ENCODE measurements at places on chromosomes 11 and 22. TPM values are rescaled to one million over a fixed set of nuclear protein-coding genes. Genes with fewer than 3 reads are reported as not detected.

NEFH gene
- total RNA-seq = 0.17 TPM

LRRC4C gene
- total RNA-seq = 0.44 TPM

BIRC3 gene
- total RNA-seq = 5.3 TPM

TM7SF2 gene
- 89.1 TPM for total RNA-seq

DNA sequence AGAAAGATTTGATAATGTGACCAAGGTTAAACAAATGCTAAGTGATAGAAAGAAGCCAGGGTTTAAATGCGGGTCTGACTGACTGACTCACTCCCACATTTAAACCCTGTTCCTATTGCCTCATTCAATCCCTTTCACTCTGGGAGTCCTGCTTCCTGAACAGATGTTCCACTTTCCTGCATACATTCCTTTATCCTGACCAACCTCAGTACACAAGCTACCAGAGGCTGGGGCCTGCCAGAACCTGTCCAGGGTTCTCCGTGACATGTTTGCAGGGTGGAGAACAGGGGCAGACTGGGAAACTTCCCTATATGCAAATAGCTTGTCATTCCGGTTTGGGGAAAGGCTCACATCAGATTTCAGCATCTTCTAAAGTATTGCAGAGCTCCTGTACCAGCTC lies 3.0 kb upstream of the ANKK1 start:
- no peak overlapping the region for H3K4me3 ChIP-seq
- DNase-seq = no peak
- no peak overlapping the region for H3K27ac ChIP-seq
- no peaks in the 10 kb centered on the region for H3K36me3 ChIP-seq

DNA sequence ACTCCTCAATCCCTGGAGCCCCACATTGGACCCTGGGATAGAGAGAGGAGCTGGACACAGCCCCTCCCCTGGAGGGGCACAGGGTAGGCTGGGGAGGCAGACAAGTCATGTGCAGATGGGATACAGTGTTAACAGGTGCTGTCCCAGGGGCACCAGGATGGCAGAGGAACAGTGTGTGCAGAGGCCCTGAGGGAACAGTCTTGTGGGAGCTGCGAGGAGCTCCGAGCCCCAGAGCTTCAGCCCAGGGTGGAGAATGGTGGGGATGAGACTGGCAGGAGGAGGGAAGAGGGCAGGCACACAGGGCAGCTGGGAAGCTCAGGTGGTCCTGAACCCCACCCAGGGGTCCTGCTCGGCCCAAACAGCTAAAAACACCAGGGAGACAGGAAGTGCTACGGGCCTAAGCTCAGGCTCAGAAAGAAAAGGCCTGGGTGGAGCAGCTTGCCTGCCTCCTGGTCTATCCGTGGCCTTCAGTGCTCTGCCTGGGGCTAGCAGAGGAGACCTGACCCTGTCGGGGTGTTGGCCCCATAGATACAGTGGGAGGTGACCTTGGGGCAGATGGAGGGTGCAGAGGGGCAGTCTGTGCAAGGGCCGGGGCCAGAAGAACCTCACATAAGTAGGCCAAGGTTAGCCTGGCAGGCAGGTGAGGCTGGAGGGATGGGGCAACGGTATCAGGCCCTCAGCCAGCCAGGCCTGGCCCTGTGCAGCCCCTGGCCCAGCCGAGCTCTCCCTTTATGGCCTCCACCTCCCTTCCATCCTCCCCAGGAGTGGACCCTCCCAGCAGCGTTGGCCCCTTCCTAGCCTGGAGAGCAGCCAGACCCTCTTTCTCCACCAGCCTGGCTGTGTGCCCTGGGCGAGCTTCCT lies 15.4 kb downstream of the CAPN5 start:
- H3K27ac ChIP-seq = peak overlapping the region; percentile 59
- peak; percentile 52 for DNase-seq
- no peaks in the 10 kb centered on the region for H3K4me1 ChIP-seq
- no peak overlapping the region for H3K4me3 ChIP-seq

GRCh38 chr11:70028147-70028855 lies 49.8 kb upstream of the ANO1 start:
- no peaks in the 10 kb centered on the region for H3K36me3 ChIP-seq
- no peak overlapping the region for H3K27ac ChIP-seq
- H3K4me1 ChIP-seq = no peaks in the 10 kb centered on the region
- no peak overlapping the region for H3K4me3 ChIP-seq
- no peaks in the 10 kb centered on the region for H3K27me3 ChIP-seq

DNA sequence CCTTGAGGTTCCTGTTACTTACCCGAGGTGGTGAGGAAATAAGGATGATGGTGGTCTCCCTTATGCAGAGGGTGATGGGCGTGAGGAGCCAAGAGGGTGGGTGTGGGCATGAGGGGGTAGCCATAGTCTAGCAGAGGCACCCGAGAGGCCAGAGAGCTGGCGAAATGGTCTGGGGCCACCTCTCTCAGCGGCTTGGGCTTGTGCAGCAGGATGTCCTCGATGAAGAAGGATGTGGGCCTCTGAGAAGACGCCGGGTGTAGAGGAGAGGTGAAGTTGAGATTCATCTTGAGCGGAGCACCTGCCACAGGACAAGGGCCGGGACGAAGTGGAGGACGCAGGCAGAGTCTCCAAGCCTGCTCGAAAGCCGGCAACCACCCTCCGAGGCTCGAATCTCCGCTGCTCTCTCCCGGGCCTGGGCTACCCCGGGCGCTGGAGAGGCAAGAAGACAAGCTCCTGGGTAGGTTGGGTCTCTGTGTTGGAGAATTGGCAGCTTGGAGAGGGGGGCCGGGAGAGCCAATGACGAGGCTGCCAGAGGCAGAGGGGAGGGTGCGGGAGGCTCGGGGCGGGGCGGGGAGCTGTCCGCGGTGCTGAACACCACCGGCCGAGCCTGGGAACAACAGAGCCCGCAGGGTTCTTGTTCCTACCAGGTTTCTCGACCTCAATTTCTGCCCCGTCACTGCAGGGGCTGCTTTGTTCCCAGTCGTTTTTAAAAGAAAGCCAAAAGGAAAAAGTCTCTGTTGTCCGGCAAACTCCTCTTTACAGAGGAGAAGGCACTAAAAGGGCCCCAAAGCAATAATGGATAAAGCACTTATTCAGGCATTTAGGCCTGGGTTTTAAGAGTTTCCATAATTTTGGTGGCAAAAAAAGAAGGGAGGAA lies at the start of gene BSX:
TSS of gene BSX (minus strand) at position 447 of the 877 bp plus-strand sequence. CDS start at position 284, 163 bp downstream.
- peaks cover 58% of the 10 kb centered on the region for H3K27me3 ChIP-seq
- DNase-seq = peak; percentile 55
- H3K27ac ChIP-seq = no peak within 1 kb of the TSS

GRCh38 chr11:77019976-77020595 lies 14.1 kb upstream of the B3GNT6 start:
- no peaks in the 10 kb centered on the region for H3K27me3 ChIP-seq
- no peak for DNase-seq
- H3K27ac ChIP-seq = no peak overlapping the region
- no peaks in the 10 kb centered on the region for H3K4me1 ChIP-seq
- H3K4me3 ChIP-seq = no peak overlapping the region

- peak overlapping the region; percentile 25 for H3K27ac ChIP-seq
- H3K36me3 ChIP-seq = no peaks in the 10 kb centered on the region
- H3K4me1 ChIP-seq = peaks cover 10% of the 10 kb centered on the region
- no peaks in the 10 kb centered on the region for H3K27me3 ChIP-seq
- H3K4me3 ChIP-seq = no peak overlapping the region
Measured at GRCh38 chr11:108474664-108475463, 7.5 kb upstream of the C11orf65 start.

DNA sequence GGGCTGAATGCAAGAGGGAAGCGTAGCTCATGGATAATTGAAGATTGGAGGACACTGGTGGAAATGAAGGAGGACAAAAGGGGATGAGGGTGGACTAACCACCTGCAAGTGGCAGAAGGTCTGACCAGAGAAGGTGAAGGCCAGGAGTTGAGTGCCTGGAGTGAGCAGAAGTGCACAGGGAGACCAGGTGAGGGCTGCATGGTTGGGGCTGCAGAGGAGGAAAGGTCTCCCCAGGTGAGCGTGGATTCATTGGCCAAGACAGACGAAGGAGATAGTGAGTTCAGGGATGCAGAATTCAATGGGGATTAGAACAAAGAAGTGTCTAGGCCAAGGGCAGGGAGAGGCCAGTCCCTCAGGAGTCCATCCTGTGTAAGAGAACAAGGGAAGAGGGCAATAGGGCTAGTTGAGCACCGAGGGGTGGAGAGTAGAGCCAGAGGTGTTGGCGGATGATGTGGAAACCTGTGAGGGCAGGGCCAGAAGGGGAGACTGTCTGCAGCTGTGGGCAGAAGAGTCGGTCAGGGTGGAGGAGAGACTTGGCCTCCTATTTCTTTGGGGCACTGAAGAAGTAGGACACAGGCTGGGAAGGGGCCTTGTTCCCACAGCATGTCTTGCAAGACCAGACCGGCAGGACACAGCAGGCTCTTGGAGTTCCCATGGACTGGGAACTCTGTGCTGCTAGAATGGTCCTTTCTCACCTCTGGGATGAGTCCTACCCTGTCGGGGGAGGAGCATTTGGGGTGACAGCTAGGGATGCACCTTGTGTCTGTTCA lies 6.7 kb downstream of the TRIM29 start:
- H3K27me3 ChIP-seq = no peaks in the 10 kb centered on the region
- H3K4me3 ChIP-seq = no peak overlapping the region
- H3K4me1 ChIP-seq = no peaks in the 10 kb centered on the region
- no peak overlapping the region for H3K27ac ChIP-seq
- H3K36me3 ChIP-seq = no peaks in the 10 kb centered on the region
